ENCODE measurements at places on chromosomes 5 and 9.

DNA sequence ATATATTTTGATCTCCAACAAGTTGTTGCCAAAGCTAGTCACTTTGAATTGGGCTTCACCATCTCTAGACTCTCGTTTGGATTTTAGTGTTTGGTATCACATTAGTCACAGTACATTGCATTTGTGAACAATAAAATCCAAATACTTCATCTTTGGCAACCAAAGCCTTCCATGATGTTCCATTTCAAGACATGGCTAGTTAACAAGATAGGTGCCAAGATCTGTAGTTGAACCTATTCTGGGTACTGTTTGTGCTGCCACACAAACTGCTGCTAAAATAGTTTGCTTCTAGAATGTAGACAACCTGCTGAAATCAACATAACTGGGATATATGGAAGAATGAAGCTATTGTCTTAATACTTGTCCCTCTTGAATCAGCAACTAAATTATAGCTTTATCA lies 207.5 kb downstream of the LRRC70 start:
- DNase-seq, result no peak

DNA sequence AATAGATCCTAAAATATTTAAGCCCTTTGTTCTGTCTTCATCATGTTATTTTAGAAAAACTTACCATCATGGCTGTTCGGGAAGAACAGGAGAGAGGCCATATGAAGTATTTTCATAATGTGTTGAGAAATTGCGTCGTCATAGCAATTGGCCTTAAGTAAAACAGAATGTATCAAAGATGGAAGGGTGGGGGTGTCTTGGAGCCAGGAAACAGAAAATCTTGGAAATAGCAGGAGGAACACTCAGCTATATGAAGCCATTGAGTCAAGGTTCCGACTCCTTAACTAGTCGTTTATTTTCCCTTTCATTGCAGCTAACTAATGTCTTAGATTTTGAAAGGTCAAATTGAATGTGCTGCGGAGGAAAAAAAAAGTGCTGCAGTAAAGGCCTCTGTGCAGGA lies 1.3 kb downstream of the SPTAN1 start:
- no peak for DNase-seq

DNA sequence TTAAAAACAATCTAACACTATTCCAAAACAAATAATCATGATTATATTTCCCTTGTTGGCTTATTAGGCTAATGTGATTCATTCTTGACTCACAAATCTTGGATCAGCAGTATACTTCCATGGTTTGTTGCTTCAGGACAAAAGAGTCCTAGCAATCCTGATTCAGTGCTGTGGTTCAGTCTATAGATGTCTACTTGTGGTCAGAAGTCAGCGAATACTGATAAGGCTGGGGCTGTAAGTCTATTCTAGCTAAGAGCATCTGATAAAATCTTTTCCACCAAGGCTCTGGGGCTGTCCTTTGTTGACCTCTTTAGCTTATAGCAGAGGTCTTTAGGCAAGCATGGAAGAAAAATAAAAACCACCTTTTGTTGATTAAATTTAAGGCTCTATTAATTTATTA lies 4.4 kb upstream of the SMIM3 start:
- no peak for DNase-seq

GRCh38 chr5:140168371-140168770 lies 6.6 kb upstream of the CYSTM1 start:
- DNase-seq, result no peak

DNA sequence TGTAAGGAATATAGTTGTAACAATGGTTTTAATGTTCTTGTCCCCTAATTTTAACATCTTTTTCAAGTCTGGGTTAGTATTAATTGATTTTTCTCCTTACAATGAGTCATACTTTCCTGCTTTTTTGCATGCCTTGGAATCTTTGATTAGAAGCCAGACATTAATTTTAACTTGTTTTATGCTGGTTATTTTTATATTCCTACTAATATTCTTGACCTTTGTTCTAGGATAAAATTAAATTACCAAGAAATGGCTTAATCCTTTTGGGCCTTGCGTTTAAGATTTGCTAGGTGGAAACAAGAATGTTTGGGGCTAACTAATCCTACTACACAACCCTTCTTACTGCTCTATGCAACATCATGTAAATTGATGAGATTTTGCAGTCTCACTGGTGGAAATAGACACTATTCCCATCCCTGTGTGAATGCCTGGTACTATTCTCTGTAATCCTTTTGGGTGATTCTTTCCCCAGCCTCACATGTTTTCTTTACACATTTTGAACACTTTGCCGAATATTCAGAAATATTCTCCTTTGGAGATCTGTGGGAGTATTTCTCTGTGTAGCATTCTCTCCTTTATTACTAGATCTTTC lies 47.2 kb downstream of the ZCCHC7 start:
- DNase-seq, result no peak

DNA sequence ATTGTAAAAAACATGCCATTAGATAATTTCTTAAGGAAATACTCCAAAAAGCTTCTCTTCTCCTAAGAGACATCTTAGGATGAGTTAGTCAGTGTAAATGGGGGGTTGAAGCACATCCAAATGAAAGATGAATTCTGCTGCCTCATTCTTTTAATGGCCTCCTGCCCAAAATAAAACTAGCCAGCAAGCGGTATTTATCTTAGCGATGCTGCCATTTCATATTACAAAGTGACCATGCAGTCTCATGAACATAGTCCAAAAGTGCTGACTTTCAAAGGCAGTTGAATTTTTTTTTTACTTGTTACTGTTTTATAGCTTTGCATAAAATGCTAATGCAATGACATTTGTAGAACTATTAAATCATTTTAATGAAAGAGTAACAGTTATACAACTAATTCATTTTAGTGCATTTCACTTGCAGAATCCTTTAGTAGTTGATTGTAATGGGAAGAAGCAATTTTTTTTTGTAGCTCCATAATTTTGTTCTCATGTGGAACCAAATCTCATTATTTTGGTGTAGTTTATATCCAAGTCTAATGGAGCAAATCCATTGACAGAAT lies 151.5 kb downstream of the CAVIN4 start:
- no peak for DNase-seq

DNA sequence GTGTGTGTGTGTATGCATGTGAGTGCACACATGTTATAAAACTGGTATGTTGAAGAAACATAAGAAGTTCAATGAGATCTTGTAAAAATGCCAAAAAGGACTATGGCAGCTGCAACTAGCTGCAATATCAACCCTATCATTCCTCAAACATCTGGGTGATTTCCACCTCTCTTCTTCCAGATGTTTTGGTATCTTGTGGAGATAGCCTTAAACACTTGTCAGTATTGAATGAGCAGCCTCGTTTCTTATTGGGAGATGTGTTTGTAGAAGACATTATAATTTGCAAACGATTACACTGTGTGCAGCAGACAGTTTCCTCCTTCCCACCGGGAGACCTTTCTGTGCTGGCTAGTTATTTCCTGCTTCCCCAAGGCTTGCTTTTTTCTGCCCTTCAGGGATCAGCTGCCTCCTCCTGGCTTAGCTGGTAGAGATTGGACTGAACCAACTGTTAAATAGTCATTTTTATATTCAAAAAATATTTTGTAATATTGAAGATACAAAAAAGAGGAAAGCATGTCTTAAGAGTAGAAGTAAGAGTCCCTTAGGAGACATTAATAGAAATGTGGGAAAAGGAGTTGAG lies 168.4 kb upstream of the MPDZ start:
- DNase-seq, result no peak

- DNase-seq, result no peak
These were observed 2.5 kb downstream of the CXXC5 start for GRCh38 chr5:139650689-139651042.

DNA sequence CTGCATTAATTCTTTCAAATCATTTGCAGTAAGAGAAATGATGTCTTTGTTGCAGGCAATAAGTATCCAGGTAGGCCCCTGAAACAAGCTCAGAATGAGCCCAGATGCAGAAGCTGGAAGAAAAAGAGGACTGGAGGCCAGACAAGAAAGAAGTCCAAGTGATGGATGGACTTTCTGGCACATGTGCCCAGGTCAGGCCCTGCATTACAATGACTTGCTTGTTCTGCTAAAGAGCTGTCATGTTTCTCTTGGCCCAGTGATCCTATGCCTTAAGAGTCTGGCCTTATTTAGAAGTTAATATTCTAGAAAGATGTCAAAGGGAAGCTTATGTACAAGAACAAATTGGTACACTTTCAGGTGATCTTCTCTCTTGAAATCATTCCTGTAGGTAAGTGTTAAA lies 64.8 kb downstream of the DPYSL3 start:
- no peak for DNase-seq

DNA sequence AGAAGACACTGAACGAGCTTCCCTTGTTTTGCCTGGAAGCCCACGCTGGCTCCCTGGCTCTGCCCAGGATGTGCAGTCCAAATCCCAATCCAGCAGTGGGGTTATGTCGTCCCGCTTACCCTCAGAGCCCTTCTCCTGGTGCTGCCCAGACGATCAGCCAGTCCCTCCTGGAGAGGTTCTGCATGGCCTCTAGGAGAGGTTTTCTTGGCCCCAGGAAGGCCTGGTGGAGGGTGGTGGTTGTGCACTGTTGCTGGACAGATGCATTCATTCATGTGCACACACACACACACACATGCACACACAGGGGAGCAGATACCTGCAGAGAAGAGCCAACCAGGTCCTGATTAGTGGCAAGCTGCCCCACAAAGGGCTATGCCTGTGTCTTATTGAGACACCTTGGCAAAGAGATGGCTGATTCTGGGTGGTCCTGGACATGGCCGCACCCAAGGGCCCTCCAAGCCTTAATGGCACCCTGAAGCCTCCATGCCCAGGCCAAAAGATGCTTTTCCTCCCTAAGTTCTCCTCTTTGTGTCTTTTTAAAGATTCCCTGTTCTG lies 10.5 kb upstream of the OLFM1 start:
- DNase-seq, result no peak

DNA sequence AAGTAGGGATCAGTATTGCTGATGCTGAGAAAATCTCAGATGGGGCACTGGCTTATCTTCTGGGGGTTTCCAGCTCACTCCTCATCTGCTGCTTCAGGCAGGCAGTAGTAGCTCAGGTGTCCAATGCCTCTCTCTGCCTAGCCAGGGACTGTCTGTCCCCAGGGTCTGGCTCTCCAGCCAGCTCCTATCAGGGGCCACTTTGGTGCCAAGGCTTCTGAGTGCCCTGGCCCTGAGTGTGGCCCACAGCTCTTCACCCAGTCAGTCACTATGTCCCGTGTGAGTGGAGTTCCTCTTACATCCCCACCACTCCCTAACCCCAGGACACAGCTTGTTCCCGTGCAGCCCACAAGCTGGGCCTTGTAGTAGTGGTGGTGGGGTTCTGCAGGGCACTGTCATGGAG lies 251.5 kb downstream of the HSPA4 start:
- no peak for DNase-seq

DNA sequence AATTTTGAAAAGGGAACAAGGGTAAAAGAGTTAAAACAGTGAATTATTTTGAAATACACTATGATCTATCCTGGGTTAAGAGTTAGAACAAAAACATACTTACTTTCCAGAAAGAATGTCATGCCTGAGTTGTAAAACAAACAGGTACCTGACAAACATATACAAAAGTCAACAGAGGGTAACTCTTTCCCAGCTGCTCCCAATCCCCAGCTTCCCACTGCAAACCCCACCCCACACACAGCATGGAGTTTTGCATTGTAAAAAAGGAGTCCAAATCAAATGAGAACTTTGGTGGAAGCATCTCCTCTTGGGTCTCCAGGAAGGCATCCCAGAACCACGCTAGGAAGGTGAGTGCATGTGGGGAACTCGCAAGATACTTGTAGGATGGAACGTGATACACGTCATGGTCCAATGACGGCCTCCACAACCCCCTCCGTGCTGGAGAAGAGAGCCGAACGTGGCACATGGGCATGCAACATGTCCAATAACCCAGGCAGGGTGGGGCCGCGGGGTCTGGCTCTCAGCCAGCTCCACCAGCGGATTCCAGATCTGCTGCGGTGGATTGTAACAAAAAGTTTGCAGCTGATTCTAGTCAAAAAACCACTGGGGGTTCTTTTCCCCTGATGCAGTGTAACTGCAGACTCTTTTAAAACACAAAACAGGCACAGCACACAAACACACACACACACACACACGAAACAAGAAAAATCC lies 55.8 kb downstream of the EPB41L4B start:
- no peak for DNase-seq

- no peak for DNase-seq
These were observed 82.7 kb downstream of the DROSHA start for GRCh38 chr5:31449174-31449573.

- DNase-seq, result no peak
These were observed 2.6 kb downstream of the PKD2L2 start for GRCh38 chr5:137891849-137892248.

GRCh38 chr5:113384782-113385285 lies 50.0 kb downstream of the TSSK1B start:
- no peak for DNase-seq
